ENCODE measurements at places on chromosomes 3 and 15.
A peak's percentile ranks its signal among the peaks of the same experiment; 100 is the strongest.

DNA sequence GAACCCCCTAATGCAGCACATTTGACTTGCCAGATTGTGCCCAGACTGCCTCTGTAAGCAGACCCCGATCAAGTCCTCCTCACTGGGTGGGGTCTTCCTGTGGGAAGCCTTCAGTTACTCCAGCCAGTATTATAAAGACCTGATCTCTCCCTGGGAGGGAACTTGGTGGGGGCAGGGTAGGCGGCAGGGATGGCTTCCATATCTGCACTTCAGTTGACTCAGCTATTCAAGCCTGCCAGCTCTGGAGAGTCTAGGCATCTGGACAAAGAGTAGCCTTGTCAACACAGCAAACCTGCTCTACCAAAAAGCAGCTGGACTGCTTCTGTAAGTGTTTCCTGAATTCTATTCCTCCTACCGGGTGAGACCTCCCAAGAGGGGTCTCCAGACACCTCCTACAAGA lies 21.0 kb upstream of the SLC25A38 start:
- no peak for DNase-seq

DNA sequence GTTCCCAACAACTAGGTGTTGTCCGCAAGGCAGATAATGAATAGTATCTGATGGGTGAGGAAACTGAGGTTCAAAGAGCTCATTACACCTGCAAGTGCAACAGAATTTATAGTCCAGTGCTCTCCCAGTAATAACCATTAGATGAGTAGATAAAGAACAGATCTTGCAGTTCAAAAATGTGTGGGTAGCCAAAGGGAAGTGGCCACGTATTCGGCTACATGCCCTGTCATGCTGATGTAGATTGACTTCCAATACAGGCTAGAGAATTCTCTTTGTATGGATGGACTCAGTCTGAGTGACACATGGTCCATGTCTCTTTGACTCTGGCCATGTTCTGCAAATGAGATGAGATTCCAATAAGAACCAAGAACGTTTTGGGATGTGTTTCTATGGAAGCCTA lies 187.9 kb upstream of the LPP start:
- DNase-seq: peak; percentile 4

DNA sequence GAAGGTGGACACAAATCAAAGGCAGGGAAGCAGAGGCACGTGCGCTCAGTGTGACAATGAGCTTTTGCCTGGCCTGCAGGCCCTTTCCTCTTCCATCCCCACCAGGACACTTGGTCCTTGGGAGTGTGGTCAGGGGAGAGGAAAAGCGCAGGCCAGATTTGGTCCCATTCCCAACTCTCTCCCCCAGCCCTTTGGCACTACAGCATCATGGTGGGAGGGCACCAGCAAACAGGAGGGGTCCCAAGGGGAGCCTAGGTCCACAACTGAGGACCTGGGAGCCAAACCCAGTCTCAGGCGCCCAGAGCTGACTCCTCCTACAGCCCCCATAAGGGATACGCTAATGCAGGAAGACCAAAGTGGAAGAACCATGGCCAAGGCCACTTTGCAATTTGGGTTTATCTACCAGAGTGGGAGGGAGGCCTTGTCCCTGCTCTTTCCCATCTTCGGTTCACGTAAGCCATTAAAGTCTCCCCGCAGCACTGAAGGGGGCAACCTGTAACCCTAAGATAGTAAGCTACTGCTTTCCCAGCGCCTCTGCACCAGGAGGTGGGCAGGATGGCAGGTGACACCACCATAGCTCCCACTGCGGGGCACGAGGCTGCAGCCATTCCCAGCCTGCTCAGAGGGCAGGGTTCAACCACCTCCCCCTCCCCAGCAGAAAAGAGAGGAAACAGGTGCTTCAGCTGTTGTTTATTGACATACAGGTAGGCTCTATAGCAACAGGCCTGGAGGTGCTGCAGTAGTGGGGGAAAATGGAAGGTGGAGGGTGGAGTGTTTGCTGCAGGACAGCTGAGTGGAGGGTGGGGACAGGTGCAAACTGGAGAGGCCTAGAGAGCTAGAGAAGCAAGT lies 993 bp upstream of the GRAMD2A start:
- DNase-seq: peak; percentile 53

DNA sequence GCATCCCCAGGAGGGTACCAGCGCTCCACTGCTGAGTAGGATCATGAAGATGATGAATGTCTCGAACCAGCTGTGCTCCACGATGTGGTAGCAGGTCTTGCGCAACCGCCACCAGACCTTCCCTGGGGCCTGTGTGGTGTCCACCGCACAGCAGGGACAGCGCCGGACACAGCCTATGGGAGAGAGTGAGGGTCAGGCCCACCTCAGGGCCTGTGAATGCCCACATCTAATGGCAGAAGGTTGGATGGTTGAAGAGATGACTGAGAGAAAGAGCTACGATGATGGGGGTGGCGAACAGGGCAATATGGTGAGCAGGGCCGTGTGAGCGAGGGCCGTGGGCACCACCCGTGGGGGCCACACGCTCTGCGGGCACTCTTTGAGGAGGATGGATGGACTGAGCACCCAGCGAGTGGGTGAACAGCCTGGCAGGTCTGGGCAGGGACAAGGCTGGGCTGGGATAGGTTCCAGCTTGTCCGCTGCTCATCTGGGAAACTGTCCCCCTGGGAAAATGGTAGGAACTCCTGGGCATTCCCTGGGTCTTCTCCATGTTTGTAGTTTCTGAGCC lies 74.1 kb downstream of the SCN5A start:
- DNase-seq: no peak

- no peak for DNase-seq
Observed at GRCh38 chr3:196736670-196737374, 2.8 kb upstream of the PAK2 start.

- no peak for DNase-seq
Observed at GRCh38 chr15:51155891-51156290, 61.2 kb upstream of the TNFAIP8L3 start.

DNA sequence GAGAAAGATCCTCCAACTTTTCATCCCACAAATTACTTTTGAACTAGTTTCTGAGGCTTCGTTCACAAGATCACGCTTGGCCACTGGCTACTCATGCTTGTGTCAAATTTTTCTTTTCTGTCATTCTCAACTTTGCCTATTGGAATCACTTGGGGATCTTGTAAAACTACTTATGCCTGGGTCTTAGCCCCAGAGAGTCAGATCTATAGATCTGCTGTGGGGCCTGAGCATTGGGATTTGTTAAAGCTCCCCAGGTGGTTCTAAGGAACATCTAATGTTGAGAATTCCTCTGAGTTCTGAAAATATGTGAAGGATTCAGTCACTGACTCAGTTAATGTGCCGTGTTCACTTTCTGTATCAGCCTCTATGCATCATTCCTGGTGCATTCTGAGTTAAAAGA lies 71.7 kb upstream of the VGLL3 start:
- DNase-seq: no peak

DNA sequence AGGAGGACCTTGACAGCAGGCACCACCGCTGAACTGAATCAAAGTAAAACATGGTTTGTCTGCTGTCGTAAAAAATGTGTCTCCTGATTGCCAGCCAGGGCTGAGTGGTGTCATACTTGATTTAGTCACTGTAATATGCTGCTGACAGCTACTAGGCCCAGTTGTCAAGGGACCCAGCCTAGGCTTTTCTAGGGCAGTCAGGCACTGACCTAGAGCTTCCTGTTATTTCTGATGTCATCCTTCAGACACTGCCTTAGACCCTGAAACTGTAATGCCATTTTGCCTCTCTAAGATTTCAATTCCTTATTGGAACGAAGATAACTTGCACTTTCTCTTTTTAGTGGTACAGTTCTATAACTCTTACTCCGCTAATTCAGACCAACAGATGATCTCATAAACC lies 2.6 kb upstream of the MRPL3 start:
- no peak for DNase-seq

GRCh38 chr3:129602730-129603560 lies 3.5 kb downstream of the PLXND1 start:
- DNase-seq: peak; percentile 98

- DNase-seq: peak; percentile 77
Observed at GRCh38 chr3:52534281-52535183, 875 bp upstream of the NT5DC2 start.

DNA sequence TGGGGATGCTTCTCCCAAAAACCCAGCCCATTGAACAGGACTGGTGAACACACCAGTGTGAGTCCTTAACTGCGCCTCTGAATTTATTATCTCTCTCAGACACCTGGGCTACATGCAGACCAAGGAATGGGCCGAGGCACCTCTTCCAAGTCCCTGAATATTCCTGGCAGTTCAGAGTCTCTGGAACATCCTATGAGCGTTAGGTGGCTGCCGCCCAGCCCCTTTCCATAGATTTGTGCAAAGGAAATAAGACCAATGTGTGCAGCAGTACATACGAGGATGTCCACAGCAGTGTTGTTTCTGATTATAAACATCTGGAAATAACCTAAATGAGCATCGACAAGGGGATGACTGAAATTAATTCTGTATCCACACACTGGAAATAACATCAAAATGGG lies 104.9 kb upstream of the RPL32 start:
- DNase-seq: no peak

- DNase-seq: no peak
Observed at GRCh38 chr3:152454076-152454875, 185.5 kb downstream of the MBNL1 start.

GRCh38 chr3:112109322-112109721 lies 23.1 kb downstream of the C3orf52 start:
- peak; percentile 32 for DNase-seq

GRCh38 chr15:92012881-92013280 lies 159.4 kb downstream of the SLCO3A1 start:
- no peak for DNase-seq

DNA sequence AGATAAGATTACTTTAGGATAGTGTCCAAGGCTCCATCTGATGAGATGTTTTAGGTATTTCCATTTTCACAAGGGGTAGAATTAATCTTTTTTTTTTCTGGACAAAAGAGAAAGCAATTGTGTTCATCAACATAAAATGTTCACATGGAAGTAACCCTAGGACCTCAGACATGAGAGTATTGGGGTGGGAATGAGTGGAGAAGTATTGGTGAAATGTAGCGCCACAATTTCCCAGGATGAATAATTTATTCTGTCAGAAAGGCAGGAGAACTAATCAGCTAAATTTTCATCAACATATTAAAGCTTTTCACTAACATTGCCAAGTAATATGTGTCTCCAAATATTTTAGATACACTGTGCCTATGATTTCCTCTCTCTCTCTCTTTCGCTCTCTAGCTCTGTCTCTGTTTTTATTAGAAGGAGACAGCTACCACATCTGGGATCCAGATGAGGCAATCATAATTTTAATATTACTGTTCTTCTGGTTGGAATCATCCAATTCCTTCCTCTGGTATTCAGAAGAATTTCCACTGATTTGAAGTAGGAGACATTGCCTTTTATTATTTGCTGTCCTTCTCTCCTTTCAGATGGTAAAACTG lies 21.6 kb upstream of the ZNF280D start:
- no peak for DNase-seq

DNA sequence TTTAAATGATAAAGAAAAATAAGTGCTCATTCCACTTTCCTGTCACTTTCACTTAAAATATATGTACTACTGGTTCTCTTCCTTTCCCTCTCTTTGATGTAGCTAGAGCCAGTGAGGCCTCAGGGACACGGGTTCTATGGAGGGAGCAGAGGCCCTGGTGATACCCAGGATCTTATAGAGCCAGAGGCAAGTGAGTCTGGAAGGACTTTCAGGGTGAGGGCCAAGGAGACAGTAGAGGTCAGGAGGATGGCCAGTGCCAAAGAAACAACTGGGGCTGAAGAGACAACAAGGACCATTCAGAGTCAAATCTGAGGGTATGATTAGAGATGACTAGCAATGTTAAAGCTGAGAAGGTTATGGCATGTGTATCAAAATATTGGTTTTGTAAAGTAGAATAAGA lies 124.1 kb upstream of the GOLGA6L6 start:
- DNase-seq: no peak

GRCh38 chr3:184314700-184315542 lies 515 bp downstream of the EIF4G1 start:
- DNase-seq: peak; percentile 82

- DNase-seq: no peak
Observed at GRCh38 chr15:70870051-70870450, 16.1 kb upstream of the LARP6 start.

- no peak for DNase-seq
Observed at GRCh38 chr3:160982491-160982890, 122.7 kb downstream of the B3GALNT1 start.

DNA sequence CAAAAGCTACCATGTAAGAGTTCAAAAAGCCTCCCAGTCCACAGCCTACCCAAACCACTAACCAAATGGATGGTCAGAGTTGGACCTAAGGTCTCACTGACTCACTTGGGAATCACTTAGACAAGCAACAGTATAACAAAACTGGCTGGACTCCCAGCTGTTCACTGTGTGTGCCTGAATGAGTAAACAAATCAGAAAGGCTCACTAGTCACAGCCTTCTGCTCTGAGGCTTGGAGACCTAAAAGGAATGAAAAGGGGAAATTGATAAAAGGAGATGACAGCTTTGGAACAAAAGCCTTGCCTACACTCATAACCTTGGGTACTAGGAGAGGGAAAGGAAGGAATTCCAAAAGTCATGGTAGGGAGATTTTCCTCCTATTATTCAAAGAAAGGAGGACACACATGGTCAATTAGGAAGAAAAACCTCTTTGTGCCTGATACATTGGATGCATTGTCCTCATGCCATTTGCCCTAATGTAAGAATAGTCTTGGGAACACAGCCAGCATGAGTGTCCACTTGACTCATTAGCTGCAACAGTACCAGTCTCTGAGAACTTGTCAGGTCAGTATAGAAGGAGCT lies 92.3 kb downstream of the FRMD5 start:
- peak; percentile 65 for DNase-seq

- no peak for DNase-seq
Observed at GRCh38 chr3:25212736-25213135, 215.3 kb upstream of the RARB start.

GRCh38 chr3:27677565-27677964 lies 44.6 kb downstream of the EOMES start:
- no peak for DNase-seq
